Thoracic aorta (tissue), 2 donors: ENCODE measurements at places on chromosomes 11 and 22.

GRCh38 chr11:19846654-19847305 is 134.1 kb downstream of the NAV2 start:
- no peak for DNase-seq

DNA sequence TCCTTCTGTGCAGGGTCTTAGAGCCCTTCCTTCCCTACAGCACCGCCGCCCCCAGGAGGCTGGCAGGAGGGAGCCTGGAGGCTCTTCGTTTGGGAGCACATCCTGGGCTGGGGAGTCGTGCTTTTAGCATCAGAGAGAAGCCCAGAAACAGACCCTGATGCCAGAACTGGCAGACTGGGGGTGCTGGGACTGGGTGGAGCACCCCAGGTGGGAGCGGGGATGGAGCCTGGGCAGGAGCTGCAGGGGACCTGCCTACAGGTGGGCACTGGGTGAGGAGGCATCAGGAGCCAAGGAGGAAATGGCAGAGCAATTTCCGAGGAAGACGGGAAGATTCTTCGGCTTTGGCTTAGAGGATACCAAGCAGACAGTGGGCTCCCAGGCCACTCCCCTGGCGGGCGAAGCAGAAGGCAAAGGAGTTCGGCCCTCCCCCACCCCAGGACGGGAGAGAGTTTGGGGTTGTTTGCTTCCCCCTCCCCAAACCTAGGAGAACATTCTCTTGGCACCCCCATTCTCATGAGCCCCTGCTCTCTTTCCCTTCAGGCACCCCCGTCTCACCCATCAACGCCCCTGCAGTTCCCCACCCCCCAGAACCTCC is 1.1 kb downstream of the SYT7 start:
- no peak for DNase-seq

DNA sequence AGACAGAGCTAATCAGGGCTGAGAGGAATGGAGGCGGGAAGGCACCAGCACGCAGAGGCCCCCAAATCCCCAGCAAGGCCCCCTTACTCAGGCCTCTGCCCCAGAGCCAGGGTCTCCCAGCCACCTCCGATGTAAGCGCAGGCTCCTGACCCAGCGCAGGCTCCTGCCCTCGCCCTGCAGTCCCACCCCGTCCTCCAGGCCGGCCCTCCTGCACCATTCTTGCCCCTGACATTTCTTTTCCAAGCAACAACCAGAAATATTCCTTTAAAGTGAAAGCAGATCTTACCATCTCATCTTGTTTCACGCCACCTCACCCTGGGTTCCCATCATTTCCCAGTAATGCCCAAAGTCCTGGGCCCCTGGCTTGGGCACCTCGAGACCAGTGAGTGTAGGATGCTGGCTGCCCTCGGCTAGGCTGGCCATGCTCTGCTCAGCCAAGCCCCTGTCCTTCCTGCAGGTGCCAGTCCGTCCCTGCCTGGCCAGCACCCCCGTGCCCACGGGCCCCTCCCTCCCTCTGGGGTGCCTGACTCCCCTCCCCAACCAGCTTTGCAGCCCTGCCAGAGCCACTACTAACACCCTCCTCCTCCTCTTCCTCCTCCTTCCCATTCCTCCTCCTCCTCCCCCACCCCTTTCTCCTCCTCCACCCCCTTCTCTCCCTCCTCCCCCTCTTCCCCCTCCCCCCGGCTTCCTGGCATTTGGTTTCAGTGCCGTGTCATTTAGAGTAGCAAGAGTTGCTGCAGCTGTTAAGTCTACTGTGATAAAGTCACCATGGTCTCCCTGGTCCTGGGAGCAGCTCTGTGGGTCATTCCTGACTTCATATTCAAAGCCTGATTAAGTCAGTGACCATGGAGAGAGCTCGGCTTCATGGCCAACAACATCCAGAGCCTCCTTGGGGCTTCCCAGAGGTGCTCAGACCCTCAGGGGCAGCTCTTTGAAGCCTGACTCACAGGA is 78.7 kb downstream of the PIWIL3 start:
- no peak for DNase-seq

GRCh38 chr11:134609361-134610115 is 197.5 kb upstream of the B3GAT1 start:
- DNase-seq: no peak

- DNase-seq: no peak
Observed at GRCh38 chr11:14413307-14414069, 54.5 kb upstream of the RRAS2 start.
